SK-N-MC (cell line): ENCODE measurements at places on chromosomes 2 and 18.

- DNase-seq, result no peak
Observed at GRCh38 chr18:12408247-12408869, 629 bp downstream of the PRELID3A start.

- no peak for DNase-seq
Observed at GRCh38 chr2:165899311-165899710, 54.3 kb downstream of the TTC21B start.

DNA sequence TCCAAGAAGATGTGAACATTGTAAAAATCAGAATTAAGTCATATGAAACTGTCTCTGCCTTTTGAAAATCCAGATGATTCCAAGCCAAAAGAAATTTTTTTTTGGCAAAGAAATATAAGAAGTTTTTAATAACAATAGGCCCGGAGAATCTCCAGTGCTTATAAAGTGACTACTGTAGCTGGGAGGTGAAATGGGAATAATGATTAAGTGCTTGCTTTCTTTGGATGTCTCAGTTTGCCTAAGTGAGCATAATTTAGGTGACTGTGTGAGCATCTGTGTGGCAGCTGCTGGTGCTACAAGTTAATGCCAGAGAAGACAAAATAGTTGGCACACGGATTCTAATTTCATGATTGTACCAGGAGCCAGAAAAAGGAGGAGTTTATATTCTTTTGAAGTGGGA, 185.0 kb downstream of the LTBP1 start:
- no peak for DNase-seq

DNA sequence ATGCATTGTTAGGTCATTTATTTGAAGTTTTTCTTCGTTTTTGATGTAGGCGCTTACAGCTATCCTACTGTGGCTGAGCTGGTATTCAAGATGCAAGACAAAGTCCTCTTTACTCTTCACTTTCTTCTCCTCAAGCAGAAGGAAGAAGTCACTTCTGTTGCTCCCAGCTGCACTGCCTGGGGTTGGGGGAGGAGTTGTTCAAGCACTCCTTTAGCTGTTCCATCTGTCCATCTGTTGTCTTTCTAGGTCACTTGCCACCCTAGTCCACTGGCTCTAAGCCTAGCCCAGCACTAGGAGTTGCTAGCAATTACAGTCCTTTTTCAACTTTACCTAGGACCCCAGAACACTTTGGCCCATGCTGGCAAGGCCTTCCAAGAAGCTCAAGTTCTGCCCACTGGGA, 200.6 kb upstream of the RBMS1 start:
- no peak for DNase-seq

DNA sequence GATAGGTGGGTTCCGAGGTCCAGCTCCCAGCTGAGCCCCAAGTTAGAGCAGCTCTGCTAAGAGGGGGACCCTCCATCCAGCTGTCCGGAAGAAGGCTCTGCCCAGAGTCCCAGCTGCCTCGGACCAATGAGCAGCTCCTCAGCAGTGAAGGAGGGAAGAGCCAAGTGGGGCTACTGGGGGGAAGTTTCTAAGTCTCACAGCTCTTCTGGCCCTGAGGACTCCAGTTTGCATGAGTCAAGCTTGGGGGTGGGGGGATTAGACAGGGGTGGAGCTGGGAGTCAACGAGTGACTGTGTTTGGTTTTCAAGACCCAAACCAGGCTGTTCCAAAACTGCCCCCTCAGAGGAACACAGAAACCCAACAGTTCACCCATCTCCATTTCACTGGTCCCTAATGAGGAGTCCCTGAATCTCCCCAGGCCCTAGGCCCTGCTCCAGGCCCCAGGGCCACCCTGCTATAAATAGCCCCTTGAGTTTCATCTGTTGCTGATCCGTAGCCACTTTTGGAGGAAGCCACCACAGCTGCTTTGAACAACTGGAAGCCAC, 100.9 kb downstream of the TNS1 start:
- no peak for DNase-seq

GRCh38 chr18:28114472-28114871, 62.5 kb downstream of the CDH2 start:
- DNase-seq, result no peak
